Retina (tissue), 1 donor: ENCODE measurements at places on chromosomes 7 and 10.
A peak's percentile ranks its signal among the peaks of the same experiment; 100 is the strongest.

- no peak for DNase-seq
Measured at GRCh38 chr10:3623746-3624145, 161.3 kb downstream of the KLF6 start.

- no peak for DNase-seq
Measured at GRCh38 chr7:44798649-44799305, 2.3 kb downstream of the PPIA start.

- DNase-seq: no peak
Measured at GRCh38 chr7:100176096-100177044, 811 bp downstream of the GPC2 start.

DNA sequence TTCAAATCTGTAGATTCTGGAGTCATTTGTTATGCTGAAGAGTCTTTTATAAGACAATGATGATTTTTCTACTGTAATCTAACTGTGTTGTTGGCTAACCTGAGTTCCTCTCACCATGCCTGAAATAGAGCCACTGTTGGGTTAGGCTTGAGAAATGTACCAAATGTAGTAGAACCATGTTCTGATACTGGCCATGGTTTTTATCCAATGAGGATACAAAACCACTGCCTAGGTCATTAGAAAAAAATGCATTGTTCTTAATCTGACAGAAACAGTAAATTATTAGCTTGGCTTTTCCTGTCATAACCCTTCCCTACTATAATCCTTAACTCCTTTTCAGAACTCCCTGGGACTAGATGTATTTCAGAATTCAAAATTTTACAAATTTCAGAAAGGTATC lies 86.6 kb downstream of the RAPGEF5 start:
- DNase-seq: no peak

DNA sequence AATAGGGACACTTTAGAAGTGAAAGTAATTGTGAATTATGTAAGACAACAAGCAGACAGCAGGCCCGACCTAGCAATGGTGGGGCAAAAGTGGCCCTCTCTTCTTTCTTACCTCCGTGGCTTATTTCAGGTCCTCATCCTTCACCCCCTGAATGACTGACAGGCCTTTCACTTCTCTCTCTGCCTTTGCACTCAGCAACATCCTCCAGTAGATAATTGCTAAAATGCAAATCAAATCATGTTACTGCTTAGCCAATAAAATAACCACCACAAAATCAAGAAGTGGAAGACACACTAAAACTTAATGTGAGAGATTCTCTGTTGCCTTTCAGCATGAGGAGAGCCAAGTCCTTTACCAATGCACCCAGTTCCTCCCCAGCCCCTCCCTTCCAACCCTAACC lies 274.6 kb upstream of the ZNF32 start:
- peak; percentile 0 for DNase-seq

- DNase-seq: no peak
Measured at GRCh38 chr7:132636581-132636980, 60.3 kb upstream of the PLXNA4 start.

GRCh38 chr7:143355450-143356385 lies 6.8 kb downstream of the FAM131B start:
- no peak for DNase-seq

DNA sequence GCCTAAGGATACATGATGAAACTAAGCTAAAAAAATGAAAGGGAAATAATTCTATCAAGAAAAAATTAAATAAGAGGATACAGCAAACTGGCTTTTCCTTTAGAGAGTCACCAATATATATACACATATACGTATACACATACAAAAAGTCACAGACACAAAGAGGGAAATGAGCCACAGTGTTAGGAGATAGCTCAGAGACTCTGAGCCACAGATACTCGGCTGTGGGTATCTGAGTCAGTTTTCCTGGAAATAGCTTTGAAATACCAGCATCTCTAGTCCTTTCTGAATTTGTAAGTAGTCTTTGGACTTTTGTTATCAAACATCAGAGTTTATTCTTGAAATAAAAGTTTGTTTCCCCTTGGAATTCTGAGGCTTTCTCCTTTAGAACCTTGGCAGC lies 111.8 kb downstream of the TBXAS1 start:
- DNase-seq: no peak

GRCh38 chr7:151384352-151384697 lies 25.5 kb downstream of the WDR86 start:
- DNase-seq: no peak

GRCh38 chr10:16907687-16908086 lies 90.5 kb upstream of the RSU1 start:
- DNase-seq: no peak
